ENCODE measurements at places on chromosomes 1 and 21. TPM values are rescaled to one million over a fixed set of nuclear protein-coding genes. Genes with fewer than 3 reads are reported as not detected.

NHLH1 gene
- not detected for total RNA-seq

RWDD3 gene
- total RNA-seq = 16.1 TPM

BLACAT1 gene
- under 0.01 TPM for total RNA-seq

FCRL5 gene
- total RNA-seq = not detected

COL9A2 gene
- total RNA-seq = 0.53 TPM

RNU1-1 gene
- total RNA-seq = under 0.01 TPM

FCRL1 gene
- not detected for total RNA-seq
